ENCODE measurements at places on chromosomes 3 and 15.

DNA sequence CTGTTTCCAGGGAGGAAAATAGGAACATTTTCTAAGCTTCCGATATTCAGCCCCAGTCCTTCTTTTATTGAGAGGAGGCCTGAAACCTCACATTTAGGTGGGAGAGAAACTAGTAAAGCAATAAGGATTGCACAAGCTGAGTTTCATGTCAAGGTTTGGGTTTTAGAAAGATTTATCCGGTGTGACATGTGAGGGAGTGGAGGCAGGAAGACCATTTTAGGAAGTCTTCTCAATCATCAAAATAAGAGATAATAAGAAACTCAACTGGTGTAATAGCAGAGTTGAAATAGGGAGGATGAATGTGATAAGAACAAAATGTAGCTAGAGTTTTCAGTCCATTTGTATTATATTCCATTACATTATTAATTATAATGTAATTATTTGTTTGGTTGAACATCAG, 27.7 kb upstream of the CLDN16 start:
- no peak for DNase-seq

GRCh38 chr3:69368129-69368741, 17.7 kb downstream of the FRMD4B start:
- no peak for DNase-seq

GRCh38 chr3:162769564-162769963, 1273.0 kb downstream of the OTOL1 start:
- no peak for DNase-seq

DNA sequence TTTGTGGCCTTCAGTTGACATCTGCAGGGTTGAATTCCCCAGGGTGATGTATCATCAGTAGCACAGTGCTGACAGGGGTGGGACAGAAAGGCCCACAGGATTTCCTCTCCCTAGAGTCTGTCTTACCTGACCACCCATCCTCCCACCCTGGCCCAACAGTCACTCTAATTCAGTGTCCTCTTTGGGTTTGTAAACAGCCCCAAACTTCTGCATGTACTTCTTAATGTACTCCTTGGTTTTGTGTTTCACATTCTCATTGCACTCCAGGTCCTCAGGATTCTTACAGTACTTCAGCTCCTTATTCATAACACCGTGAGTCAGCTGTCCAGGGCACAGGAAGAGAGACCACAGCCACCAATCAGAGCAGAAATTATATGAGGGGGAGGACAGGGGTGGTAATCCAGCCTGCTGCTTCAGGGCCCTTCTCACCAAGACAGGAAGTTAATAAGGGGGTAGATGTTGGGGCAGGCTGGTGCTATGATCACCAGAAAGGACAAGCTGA, 37.5 kb downstream of the NBEAL2 start:
- DNase-seq, result no peak

Measured in heart right ventricle (tissue), 16 donors.